ENCODE measurements at places on chromosomes 7 and 10.

- DNase-seq = no peak
Observed at GRCh38 chr7:45643630-45644029, 69.5 kb downstream of the ADCY1 start.

DNA sequence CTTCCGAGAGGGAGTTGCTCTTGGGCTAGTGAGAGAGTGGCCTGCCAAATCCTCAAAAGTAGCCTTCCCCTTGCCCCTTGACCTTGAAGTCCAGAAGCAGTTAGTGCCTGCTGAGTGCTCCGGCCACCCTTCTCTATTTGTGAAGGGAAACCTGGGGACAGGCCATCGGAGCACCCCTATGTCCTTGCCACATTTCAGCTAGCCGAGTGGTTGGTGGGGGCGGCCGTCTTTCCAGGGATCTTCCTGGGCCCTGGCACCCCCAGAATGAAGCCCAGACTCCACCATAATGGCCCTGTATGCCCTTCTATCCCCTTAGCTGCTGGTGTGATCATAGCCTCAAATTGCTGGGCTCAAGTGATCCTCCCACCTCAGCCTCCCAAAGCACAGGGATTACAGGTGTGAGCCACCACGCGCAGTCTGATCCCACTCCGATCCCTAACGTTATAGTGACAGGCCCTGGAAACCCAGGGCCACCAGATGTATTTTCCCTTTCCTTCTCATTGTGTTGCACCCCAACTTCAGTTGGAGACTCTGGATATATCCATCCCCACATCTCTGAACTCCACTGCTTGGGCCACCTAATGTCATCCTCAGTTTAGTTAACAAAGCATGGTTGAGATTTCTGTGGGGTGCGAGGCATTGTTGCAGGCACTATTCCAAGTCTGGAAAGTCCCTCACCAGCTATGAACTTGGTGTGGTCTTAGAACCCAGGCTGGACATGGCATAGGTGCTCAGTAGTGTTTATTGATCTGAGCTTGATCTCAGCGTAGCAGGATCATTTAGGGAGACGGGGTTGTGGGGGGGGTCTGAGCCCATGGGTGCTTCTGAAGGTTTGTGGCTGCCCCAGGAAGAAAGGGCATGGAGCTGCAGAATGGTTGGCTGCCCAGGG lies 1.6 kb downstream of the TSPAN14 start:
- DNase-seq = no peak

DNA sequence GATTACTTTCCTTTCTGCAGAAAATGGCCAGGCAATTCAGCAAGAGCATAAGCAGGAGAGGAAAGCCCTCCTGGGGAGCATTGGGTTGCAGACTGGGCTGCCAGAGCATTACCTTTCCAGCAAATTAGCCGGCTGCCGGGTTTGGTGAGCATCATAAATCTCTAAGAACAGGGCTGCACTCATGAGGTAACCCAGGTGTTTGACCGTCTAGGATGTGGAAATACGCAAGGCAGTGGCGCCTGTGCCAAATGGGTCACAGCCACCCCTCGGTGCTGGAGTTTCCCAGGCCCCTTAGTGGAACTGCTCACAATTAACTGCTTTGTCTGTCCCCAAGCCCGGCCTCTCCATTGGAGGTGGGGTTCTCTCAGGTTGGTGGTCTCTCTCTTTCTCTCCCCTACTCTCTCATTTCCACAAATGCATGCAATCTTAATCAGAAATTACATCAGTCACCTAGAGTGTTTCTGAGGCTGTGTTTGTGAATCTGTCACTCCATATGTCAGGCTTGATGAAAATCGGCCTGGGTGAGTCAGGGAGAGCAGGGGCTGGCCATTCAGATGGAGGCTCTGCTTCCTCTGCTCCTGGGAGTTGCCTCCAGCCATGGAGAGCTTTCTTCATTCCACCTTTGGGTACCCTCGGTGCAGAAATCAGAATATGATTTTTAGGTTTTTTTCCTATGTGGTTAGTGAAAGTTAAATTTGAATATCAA lies 26.7 kb downstream of the PTN start:
- no peak for DNase-seq

DNA sequence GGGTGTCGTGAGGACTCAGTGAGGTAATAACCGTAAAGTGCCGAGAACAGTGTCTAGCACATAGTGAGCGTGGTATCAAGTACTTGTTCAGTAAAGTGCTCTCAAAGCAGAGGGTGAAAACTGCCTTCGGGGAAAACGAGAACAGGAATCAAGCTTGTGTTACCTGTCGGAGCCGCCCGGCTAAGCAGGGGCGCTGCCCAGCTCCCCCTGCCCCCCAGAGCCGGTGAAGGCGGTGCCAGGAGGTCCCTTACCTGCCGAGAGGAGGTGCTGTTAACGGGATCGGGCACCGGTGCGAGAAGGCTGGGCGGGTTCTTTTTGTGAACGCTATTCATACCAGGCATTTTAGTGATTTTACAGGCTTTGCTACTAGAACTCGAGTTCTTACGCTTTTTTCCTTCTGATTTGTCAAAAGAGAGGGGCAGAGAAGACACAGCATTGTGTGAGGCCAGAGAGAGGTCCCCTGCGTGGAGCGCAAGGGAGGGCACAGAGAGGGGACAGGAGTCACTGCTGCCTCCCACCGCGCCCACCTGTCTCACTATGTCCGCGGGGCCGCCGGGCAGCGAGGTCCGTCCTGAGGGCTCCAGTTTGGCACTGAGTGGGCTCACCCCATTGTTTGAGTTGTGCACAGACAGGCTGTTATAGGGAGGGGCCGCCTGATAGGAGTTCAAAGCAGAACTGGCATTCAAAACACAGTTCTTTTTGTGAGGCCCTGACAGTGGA lies 32.5 kb upstream of the EFCAB10 start:
- DNase-seq = no peak

DNA sequence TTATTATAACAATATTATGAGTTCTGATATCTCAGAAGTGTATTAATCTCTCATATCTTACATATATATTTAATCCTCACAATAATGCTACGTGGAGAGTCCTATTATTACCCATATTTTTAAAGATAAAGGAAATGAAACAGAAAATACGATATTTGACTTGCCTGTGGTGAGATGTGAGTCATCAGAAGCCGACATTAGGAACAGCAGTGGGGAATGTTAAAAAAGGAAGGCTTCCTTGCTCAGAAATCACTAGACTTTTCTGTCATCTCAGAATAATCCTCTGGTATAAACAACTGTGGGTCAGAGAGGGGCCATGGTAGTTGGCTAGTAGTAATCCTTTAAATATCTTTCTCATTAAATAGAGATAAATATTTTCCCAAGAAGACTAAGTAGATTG lies 402.3 kb upstream of the PCDH15 start:
- DNase-seq = no peak

DNA sequence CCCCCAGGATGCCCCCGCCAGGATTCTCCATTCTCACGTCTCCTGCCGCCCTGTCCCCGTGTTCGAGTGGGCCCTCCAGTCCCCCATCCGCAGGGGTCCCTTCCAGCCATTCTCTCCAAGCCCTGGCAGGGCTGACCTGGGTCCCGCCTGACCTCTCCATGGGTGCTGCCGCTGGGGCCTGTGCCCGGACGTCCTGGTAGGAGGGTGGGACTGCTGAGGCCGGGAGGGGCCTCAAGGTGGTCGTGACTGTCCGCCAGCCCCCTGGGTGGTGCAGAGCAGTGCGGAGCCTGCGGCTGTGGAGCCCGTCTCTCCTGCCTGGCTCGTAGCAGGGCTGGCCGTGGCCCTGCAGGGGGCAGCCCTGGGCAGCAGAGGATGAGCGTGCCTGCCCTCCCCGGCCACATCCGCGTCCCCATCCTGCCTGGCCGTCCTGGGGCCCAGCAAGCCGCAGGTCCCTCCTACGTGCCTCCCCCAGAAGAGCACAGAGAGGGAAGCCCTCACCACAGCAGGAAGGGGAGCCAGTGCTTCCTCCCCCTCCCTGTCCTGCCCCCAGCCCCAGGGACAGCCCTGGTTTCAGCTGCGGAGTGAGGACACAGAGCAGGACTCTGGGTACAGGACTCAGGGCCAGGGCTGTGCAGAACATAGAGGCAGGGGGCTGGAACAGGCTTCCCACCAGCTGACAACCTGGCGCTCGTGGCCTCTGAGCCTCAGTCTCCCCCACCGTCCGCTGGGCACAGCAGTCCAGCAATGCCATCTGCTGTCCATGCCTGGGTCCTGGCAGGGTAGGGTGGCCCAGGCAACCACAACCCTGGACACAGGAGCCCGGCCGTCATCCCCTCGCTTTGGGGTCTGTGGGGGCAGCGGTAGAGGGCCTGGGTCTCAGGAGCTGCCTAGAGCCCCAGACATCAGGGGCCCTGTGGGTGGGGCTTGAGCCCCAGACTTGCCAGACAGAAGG lies 1.5 kb upstream of the GRIFIN start:
- DNase-seq = no peak

DNA sequence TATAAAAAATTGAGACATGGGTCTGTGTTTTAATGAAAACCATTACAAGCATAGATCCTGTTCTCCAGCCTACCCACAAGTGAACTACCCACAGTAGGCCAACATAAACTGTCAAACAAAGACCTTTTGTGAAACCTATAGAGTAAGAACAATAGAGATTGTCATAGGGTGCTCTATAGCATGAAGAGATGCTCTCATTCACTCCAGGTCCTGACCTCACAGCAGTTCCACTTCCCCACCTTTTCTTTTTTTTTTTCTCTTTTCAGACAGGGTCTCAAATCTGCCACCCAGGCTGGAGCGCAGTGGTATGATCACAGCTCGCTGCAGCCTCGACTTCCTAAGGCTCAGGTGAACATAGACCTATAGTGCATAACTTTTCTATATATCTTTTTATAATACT lies 72.3 kb downstream of the CPEB3 start:
- no peak for DNase-seq

- no peak for DNase-seq
Observed at GRCh38 chr7:140676306-140676705, 3.6 kb downstream of the ADCK2 start.

DNA sequence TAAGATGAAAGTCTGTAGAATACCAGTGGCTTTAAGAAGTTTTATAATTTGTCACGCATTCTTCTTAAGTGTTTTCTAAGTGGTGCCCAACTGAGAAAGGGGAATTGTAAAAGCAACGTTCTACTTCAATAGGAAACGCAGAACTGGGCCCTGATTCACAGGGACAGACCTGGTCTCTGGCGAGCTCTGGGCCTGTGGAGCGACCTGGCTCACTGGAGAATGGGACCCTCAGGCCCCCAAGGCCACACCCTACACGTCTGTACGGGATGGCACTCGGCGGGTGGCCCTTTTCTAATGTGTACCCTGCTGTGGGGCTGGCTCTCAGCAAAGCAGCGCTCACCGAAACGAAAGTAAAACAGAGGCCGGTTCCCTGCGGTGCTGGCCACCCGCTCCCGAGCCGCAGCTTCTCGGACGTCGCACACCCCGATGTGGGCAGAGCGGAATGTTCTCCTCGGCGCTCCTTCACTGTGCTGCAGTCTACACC lies 205.0 kb downstream of the DIP2C start:
- peak; percentile 68 for DNase-seq

DNA sequence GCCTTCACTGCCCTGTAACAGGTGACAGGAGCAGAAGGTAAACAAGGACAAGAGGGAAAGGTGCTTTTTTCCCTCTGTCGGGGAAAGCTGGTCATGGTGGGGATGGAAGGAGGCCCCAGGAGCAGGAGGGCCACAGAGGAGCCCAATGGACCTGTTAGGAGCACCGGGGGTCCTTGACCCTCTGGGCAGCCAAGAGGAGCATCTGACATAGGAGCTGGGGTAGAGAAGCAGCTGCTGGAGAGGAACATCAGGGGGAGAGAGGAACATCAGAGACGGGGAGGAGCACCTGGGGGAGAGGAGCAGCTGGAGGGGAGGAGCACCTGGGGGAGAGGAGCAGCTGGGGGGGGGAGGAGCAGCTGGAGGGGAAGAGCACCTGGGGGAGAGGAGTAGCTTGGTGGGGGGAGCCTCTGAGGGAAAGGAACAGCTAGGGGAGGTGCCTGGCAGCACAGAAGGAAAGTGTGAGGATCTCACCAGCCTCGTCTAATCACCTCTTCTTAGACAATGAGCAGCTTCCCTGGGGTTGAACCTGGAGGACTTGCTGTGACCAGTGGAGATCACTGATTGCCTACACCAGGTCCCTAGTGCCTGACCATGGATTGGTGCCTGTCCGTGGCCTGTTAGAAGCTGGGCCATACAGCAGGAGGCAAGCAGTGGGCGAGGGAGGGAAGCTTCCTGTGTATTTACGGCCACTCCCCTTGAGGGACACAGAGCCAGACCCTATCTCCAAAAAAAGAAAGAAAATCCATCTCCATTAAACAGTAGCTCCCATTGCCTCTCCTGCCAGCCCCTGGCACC lies 37.6 kb downstream of the JAKMIP3 start:
- no peak for DNase-seq
